Activated T-helper 1 cell treated with anti-CD3 and anti-CD28 coated beads, Interleukin-12 subunit alpha, Interleukin-12 subunit beta, Interleukin-2, Interleukin-4 antibody, amounts not matched to agents 30 ng/mL and 10 ng/mL and 1 ng/mL, durations not matched to agents 14 hours and 24 hours and 36 hours (primary cell): ENCODE measurements at places on chromosomes 2 and 18. TPM values are rescaled to one million over a fixed set of nuclear protein-coding genes. Genes with fewer than 3 reads are reported as not detected.

- no peak overlapping the region for H3K27ac ChIP-seq
- DNase-seq: peak; percentile 12
- peaks cover 21% of the 10 kb centered on the region for H3K36me3 ChIP-seq
- no peak overlapping the region for H3K4me3 ChIP-seq
Observed at GRCh38 chr2:195498176-195498575, 158.8 kb upstream of the SLC39A10 start.

GRCh38 chr18:39460136-39460535 is 1894.5 kb upstream of the CELF4 start:
- H3K36me3 ChIP-seq: no peaks in the 10 kb centered on the region
- no peak overlapping the region for H3K4me3 ChIP-seq
- no peaks in the 10 kb centered on the region for H3K27me3 ChIP-seq
- H3K27ac ChIP-seq: no peak overlapping the region

- H3K4me1 ChIP-seq: no peaks in the 10 kb centered on the region
- no peaks in the 10 kb centered on the region for H3K36me3 ChIP-seq
- H3K4me3 ChIP-seq: no peak overlapping the region
- no peak overlapping the region for H3K27ac ChIP-seq
- no peak for DNase-seq
Observed at GRCh38 chr2:217822296-217823252, 180.2 kb downstream of the TNS1 start.

WDR35 gene
- total RNA-seq: 7.7 and 7.8 TPM in 2 replicates

GPR17 gene
- not detected in 2 replicates for total RNA-seq

DNA sequence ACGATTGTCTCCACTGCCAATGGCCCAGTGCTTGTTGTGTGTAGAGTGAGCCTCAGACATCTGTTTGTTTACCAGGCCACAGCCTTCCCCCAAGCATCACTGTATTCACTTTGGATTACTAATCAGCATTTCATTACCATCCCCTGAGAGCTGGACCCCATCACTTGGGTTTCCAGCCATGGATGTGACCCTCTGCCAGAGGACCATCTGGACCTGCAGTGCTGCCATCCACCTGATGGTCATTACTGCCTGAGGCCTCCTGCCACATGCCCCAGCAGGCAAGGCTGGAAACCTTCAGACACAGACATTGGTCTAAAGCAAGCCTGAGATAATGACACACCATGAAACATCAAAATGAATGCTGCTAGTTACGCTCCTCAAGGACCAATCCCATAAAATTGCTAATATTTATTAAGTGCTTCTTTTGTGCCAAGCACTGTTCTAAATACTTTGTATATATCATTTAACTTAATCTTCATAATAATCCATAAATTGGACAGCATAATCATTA is 2096.3 kb upstream of the CELF4 start:
- H3K36me3 ChIP-seq: no peaks in the 10 kb centered on the region
- DNase-seq: no peak
- H3K4me1 ChIP-seq: no peaks in the 10 kb centered on the region

DNA sequence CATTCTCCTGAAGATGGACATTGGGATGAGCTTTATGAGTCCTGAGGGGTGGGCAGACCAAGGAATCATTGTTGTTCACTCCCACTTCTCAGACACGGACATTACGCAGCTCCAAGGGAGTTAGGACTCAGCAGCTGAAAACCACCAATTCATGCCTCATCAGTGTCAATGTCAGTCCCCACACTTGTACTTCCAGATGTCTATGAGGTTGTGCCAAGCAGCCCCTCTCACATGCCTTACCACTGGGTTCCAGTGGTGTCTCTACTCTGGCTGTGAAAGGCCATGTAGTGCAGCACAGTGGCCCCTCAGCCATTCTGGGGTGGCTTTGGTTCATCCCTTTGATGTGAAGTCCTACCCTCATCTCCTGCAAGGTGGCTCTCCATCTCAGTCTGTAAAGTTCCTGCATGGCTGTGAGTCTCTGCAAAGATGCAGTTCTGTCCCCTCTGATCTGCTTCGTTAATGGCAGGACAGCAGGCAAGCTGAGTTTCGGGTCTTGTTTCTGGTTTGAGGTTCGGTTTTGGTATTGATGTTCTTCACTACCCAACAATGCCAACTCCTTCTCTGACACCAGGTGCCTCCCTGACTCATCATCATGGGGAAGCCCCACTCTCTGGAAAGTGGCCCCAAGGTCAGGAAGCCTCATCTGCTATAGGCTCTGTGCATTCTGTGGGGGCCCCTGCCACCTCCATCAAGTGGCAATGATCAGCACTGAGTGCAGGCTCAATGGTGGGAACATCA is 14.0 kb upstream of the COL6A3 start:
- peaks cover 4% of the 10 kb centered on the region for H3K36me3 ChIP-seq
- peaks cover under 1% of the 10 kb centered on the region for H3K27me3 ChIP-seq
- peak overlapping the region; percentile 93 for H3K27ac ChIP-seq

DNA sequence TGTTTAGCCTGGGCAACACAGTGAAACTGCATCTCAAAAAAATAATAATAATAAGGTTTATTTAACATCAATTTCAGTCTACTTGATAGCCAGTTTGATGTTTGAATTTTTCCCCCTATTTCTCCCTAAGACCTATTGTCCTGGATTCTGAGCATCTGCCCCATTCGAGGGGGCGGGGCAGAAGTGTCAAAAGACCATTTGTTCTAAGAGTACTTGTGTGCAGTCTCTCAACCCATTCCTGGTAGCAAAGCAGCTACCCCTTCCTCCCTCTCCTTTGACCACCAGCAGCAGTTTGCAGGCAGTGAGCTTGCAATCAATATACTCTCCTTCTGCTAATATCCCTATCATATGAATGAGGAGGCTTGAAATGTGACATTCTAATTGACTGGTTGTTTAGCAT is 71.9 kb downstream of the VWC2L start:
- no peaks in the 10 kb centered on the region for H3K36me3 ChIP-seq
- no peaks in the 10 kb centered on the region for H3K4me1 ChIP-seq
- H3K27me3 ChIP-seq: no peaks in the 10 kb centered on the region
- no peak overlapping the region for H3K4me3 ChIP-seq
- no peak overlapping the region for H3K27ac ChIP-seq

DNA sequence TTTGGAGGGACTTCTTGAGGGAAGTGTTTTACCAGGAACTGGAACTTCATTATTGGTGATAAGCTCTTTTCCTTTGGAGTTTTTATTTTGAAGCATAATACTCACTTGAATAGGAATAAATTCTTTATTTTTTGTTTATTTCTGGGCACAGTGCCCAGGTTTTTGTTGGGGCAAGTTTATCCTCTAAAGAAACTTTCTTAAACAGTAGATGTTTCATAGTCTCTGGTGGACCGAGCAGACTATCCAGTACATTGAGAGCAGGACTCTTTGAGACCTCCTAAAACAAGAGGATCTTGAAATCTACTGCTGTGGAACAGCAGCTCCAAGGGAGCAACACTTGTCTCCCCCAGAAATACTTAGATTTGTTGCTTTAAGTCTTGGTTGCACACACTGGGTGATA is 109.4 kb downstream of the PARD3B start:
- DNase-seq: no peak
- no peak overlapping the region for H3K4me3 ChIP-seq
- no peaks in the 10 kb centered on the region for H3K27me3 ChIP-seq
- no peaks in the 10 kb centered on the region for H3K36me3 ChIP-seq
- H3K27ac ChIP-seq: no peak overlapping the region

- no peaks in the 10 kb centered on the region for H3K4me1 ChIP-seq
- no peak for DNase-seq
- H3K27ac ChIP-seq: no peak overlapping the region
- peaks cover 10% of the 10 kb centered on the region for H3K27me3 ChIP-seq
Observed at GRCh38 chr18:23912356-23912755, 102.2 kb upstream of the TTC39C start.
